ENCODE measurements at places on chromosomes 6 and 20. TPM values are rescaled to one million over a fixed set of nuclear protein-coding genes. Genes with fewer than 3 reads are reported as not detected.
A peak's percentile ranks its signal among the peaks of the same experiment; 100 is the strongest.

ZC2HC1B gene
- not detected for total RNA-seq

TENT5A gene
- 24.9 TPM for total RNA-seq

C20orf202 gene
- under 0.01 TPM for total RNA-seq

MEI4 gene
- total RNA-seq, result not detected

ABHD16B gene
- not detected for total RNA-seq

KIF16B gene
- total RNA-seq, result 9.8 TPM

SS18L1 gene
- 7.4 TPM for total RNA-seq

LGSN gene
- total RNA-seq, result under 0.01 TPM

- DNase-seq, result no peak
Observed at GRCh38 chr6:160861824-160862223, 129.7 kb upstream of the MAP3K4 start.

DNA sequence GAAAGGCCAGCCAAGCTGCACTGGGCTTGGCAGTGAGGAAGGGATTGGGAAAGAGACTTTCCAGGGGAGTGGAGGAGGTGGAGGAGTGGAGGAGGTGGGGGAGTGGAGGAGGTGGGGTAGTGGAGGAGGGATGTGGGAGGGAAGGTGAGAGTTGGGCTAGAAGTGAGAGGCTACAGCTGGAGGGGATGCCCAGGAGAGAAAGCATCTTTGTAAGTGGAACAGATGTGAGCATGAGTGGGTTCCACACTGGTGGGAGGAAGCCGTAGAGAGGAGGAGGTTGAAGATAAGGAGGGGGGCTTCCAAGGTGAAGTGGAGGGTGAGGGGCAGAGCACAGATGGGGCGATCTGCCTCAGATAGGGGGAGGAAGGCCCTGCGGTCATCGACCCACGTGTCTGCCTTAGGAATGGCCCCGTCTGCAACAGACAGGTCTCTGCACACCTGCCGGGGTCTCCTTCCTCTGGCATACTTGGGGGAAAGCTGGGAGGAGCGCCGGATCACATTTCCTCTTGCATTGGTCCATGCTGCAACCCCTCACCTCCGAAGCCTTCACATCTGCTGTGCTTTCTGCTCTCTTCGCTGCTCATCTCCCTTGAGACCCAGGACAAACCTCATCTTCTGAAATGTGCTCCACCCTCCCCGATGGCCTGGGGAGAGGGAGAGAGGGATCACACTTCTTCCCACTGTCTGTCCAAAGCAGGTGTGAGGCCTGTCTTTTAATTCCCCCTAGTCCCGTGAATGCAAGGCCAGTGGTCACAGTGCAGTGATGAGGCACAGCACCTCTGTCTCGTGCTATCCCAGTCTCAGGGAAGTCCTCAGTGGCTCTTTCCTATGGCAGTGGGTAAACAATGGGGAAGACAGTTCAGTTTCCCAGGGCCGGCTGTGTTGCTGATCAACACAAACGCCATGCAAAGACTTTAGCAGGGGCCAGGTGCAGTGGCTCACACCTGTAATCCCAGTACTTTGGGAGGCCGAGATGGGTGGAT is 48.6 kb upstream of the SNX9 start:
- no peak for DNase-seq

DNA sequence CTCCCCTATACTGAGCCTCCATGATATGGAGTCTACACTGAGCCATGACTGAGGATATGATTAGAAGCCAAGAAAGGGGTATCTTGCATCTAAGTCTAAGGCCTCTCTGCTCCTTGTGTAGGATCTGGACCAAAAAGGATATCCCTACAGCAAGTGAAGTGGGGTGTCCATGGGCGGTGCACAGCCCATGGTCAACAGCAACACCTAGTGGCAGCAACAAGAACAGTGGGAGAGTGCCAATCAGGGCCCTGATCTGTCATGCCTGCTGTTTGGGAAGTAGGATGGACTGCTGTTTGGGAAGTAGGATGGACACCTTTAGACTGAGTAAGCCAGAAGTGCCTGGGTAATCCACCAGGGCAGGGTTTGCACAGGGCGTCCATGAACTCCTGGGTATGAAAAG is 22.4 kb downstream of the PTGIS start:
- no peak for DNase-seq

GRCh38 chr6:148430897-148431296 is 88.3 kb downstream of the SASH1 start:
- no peak for DNase-seq

- no peak for DNase-seq
Observed at GRCh38 chr6:167742719-167743303, 83.9 kb upstream of the AFDN start.

GRCh38 chr6:119148098-119148824 is 69.8 kb upstream of the FAM184A start:
- peak; percentile 92 for DNase-seq

DNA sequence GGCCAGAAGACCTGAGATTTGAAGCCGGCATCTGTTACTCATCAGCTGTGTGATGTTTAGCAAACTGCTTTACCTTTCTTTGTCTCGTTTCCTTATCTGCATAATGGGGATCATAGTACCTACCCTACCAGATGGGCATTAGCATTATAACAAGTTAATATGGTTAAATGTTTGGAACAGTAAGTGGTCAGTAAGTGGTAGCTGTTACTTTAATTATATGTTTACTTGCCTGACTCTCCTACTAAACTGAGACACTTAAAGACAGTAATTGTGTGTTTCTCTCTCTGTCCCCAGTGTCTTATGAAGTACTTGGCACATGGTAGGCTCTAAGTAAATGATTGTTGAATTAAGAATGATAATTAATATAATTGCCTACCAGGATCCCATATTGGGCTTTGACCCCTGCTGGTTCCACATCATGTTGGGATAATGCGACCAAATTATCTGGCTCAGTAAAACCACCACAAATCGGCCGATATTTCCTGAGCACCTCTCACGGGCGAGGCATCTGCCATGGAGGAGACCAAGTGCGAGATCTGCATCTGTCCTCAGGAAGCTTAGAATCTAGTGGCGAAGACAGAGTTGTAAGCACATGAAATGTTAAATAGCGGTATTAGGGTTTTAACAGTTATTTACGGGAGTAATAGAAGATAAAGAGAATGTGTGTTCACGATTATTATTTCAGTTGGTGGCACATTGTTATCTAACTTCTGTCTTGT is 31.4 kb downstream of the PTK7 start:
- DNase-seq, result no peak

DNA sequence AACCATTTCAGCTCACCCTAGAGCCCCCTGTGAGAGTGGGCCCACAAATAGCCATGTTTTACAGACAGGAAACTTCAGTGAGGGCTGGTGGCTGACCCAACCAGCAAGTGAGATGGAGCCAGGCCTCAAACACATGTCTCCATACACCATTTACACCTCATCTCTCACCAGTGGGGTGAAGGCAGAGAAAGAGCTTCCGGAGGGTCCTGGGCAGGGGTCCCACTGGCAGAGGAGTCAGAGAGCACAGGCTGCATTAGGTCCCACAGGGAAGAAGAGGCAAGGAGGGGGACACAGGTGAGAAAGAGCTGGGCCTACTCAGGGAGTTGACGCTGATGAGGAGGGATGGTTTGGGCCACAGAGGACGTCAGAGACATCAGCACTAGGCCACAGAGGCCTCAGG is 172.6 kb downstream of the VEGFA start:
- no peak for DNase-seq

GRCh38 chr6:93919365-93919764 is 500.0 kb upstream of the EPHA7 start:
- DNase-seq, result no peak

DNA sequence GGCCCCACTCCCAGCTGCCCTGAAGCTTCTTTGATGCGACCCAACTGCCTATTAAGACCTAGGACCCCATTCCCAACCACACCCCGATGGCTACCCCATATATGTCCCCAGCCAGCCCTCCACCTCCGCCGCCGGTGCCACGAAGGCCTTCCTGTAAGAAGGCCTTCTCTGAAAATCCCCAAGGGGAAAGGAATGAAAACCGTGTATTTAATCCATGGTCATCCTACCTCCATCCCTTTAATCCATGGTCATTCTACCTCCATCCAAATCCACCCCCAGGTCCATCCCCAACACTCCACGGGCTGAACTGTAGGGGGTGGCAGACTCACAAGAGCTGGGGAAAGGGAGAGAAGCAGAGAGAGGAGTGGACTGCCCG is 545 bp upstream of the VSX1 start:
- DNase-seq, result no peak

GRCh38 chr6:142047934-142048592 is 84.7 kb upstream of the GJE1 start:
- no peak for DNase-seq

DNA sequence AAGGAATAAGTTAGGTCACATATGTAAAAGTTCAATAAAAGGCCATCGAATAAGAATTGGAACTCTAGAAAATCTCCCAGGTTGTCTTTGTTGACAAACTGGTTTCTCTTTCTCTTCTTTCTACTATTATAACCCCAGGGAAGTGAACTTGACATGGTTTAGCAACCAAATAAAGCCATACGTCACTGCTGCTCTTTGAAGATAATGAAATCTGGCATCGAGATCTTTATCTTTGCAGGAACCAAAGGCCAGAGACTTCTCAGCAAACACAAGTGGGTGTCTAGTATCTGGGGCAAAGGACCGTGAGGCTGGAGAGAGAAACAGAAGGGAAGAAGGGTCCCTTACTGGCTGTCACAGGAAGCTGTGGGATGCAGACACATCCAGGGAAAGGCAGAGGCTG is 286.7 kb upstream of the CDYL start:
- no peak for DNase-seq

GRCh38 chr6:44076356-44077213 is 50.7 kb downstream of the MRPL14 start:
- DNase-seq, result no peak

- no peak for DNase-seq
Observed at GRCh38 chr6:17446713-17447112, 53.3 kb downstream of the CAP2 start.

DNA sequence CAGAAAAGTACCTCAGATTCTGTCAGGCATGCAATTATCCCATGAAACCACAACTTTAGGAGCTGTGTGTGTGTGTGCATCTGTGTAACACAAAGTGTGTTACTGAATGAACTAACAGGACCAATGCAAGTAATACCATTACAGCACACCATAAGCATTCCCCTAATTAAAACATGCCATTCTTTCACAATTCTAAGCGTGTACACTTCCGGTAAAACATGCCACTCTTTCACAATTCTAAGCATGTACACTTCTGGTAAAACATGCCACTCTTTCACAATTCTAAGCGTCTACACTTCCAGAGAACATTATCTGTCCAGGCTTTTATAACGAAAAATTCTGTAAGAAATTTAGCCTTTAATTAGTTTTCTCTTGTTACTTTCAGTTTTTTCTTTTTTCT is 238.2 kb downstream of the GMDS start:
- DNase-seq, result no peak

DNA sequence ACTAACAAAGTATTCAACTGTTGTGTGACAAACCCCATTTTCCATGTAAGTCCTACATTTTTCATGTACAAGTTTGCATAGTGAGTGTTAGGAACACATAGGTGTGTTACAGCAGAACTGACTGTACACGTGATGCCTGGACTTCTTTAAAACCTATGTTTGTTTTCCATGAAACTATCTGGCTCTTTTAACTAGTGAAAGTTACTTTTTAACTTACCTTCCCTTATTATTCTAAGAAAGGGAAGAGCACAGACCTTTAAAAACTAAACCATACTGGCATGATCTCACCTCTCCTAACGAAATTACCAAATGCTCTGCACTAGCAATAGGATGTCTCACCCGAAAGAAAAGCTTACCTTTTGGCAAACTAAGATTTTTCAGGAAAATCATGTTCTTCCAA is 87.8 kb downstream of the CENPW start:
- DNase-seq, result no peak

All from fibroblast of lung (primary cell).